ENCODE measurements at places on chromosomes 1 and 21. TPM values are rescaled to one million over a fixed set of nuclear protein-coding genes. Genes with fewer than 3 reads are reported as not detected.

SLC35D1 gene
- 18.2 TPM for total RNA-seq

CD1C gene
- total RNA-seq: not detected

GNAT2 gene
- total RNA-seq: 0.17 TPM

WDR3 gene
- total RNA-seq: 18.2 TPM

MFSD2A gene
- 0.58 TPM for total RNA-seq

KCNJ10 gene
- total RNA-seq: under 0.01 TPM

TAS1R3 gene
- 0.50 TPM for total RNA-seq

THEMIS2 gene
- 5.2 TPM for total RNA-seq

TMOD4 gene
- 0.29 TPM for total RNA-seq

Measured in smooth muscle cell of trachea (primary cell).